ENCODE measurements at places on chromosomes 5 and 9. TPM values are rescaled to one million over a fixed set of nuclear protein-coding genes. Genes with fewer than 3 reads are reported as not detected.

DNA sequence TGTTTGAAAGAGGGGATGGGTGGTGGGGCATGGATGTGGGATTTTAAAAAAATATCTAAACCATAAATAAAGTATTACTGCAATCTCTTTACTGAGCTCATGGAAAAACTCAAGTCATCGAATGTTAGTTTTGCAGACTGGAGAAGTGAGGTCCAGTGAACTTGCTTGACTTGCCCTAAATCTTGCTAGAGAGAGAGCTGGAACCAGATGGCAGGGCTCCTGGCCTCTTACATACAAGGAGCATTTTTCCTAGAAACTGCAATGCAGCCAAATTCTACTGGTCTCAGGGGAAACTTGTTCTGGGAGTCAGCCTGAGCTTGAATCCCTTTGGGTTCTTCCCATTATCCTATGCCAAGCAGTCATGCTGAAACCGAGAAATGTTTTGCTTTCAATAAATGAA is 2.9 kb upstream of the TGFBI start:
- H3K27ac ChIP-seq = no peak overlapping the region
- no peaks in the 10 kb centered on the region for H3K4me1 ChIP-seq
- peaks cover 47% of the 10 kb centered on the region for H3K27me3 ChIP-seq
- H3K4me3 ChIP-seq = no peak overlapping the region

- no peak for DNase-seq
- peaks cover 29% of the 10 kb centered on the region for H3K36me3 ChIP-seq
- no peaks in the 10 kb centered on the region for H3K27me3 ChIP-seq
- no peak overlapping the region for H3K27ac ChIP-seq
- H3K4me3 ChIP-seq = no peak overlapping the region
Measured at GRCh38 chr5:80884929-80885328, 75.2 kb upstream of the RASGRF2 start.

Gene NXNL2
- not detected for total RNA-seq

DNA sequence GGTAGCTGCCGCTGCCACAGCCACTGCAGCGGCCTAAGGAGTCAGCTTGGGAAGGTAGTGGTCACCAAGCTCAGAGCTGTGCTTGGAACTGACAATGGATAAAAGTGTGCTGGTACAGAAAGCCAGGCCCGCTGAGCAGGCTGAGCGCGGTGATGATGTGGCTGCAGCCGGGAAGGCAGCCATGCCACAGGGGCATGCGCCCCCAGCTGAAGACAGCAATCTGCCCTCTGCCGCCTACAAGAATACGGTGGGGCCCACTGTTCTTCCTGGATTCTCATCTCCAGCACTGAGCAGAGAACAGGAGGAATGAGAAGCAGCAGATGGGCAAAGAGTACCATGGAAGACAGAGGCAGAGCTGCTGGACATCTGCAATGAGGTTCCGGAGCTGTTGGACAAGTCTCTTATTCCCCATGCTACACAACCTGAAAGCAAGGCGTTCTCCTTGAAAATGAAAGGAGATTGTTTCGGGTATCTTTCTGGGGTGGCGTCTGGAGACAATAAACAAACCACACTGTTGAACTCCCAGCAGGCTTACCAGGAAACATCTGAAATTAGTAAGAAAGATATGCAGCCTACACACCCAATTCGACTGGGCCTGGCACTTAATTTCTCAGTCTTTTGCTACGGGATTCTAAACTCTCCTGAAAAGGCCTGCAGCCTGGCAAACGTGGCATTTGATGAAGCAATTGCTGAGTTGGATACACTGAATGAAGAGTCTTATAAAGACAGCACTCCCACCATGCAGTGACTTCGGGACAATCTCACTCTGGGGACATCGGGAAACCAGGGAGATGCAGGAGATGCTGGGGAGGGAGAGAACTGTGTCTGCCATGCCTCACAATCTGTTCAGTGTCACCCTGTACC is 22.8 kb upstream of the ANKRD18A start:
- H3K4me1 ChIP-seq = no peaks in the 10 kb centered on the region
- H3K4me3 ChIP-seq = no peak overlapping the region
- H3K27ac ChIP-seq = no peak overlapping the region
- no peaks in the 10 kb centered on the region for H3K36me3 ChIP-seq

GRCh38 chr5:124203303-124203702 is 543.1 kb downstream of the ZNF608 start:
- no peak overlapping the region for H3K4me3 ChIP-seq
- H3K4me1 ChIP-seq = no peaks in the 10 kb centered on the region
- H3K27me3 ChIP-seq = no peaks in the 10 kb centered on the region
- H3K27ac ChIP-seq = no peak overlapping the region

DNA sequence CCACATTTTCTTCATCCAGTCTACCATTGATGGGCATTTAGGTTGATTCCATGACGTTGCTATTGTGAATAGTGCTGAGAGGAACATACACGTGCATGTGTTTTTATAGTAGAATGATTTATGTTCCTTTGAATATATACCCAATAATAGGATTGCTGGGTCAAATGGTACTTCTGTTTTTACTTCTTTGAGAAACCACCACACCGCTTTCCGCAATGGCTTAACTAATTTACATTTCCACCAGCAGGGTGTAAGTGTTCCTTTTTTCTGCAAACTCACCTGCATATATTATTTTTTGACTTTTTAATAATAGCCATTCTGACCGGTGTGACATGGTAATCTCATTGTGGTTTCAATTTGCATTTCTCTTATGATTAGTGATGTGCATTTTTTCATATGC is 82.2 kb upstream of the RFX3 start:
- no peak overlapping the region for H3K4me3 ChIP-seq
- H3K36me3 ChIP-seq = no peaks in the 10 kb centered on the region
- H3K27ac ChIP-seq = no peak overlapping the region
- no peaks in the 10 kb centered on the region for H3K27me3 ChIP-seq

Data from activated CD4-positive, alpha-beta T cell treated with anti-CD3 and anti-CD28 coated beads, Interleukin-2, amount 10 ng/mL, durations not matched to agents 7 days and 5 days (primary cell).